Calu3 (cell line): ENCODE measurements at places on chromosomes 5 and 9. TPM values are rescaled to one million over a fixed set of nuclear protein-coding genes. Genes with fewer than 3 reads are reported as not detected.

- no peak for DNase-seq
- peaks cover 12% of the 10 kb centered on the region for H3K36me3 ChIP-seq
- no peak overlapping the region for H3K27ac ChIP-seq
- peaks cover 13% of the 10 kb centered on the region for H3K4me1 ChIP-seq
- H3K4me3 ChIP-seq, result no peak overlapping the region
- no peaks in the 10 kb centered on the region for H3K27me3 ChIP-seq
These were observed 5.9 kb downstream of the SLC23A1 start for GRCh38 chr5:139377226-139377625.

DNA sequence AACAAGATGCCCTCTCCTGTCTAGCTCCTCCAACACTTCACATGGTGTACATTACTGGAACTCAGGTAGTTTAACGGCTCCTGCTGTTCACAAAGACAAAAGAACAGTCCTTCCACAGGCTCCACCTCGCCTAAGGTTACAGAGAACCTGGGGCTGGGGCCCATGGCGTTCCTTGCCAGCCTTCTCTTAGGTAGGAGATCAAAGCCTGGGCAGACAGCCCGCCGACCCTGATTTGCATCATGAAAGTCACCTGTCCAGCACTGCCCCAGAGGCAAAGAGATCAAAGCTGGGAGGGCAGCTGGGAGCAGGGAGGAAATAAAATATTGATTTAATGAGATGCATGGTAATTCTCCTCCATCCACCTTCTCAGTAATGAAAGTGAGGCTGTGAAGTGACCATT lies 115.0 kb upstream of the SLIT3 start:
- H3K27me3 ChIP-seq, result no peaks in the 10 kb centered on the region
- H3K4me1 ChIP-seq, result no peaks in the 10 kb centered on the region
- DNase-seq, result no peak
- no peak overlapping the region for H3K27ac ChIP-seq
- H3K36me3 ChIP-seq, result no peaks in the 10 kb centered on the region

- H3K4me1 ChIP-seq, result peaks cover 18% of the 10 kb centered on the region
- H3K27me3 ChIP-seq, result no peaks in the 10 kb centered on the region
- peaks cover 15% of the 10 kb centered on the region for H3K36me3 ChIP-seq
- no peak overlapping the region for H3K27ac ChIP-seq
- DNase-seq, result no peak
These were observed 109.3 kb downstream of the DAPK1 start for GRCh38 chr9:87606841-87607521.

Gene ATOX1
- 204 and 239 TPM in 2 replicates for total RNA-seq

Gene ZNF483
- total RNA-seq, result not detected in 2 replicates

Gene TEX48
- total RNA-seq, result not detected in 2 replicates

Gene OR2Y1
- total RNA-seq, result not detected in 2 replicates
